NCI-H524 (cell line): ENCODE measurements at places on chromosomes 11 and 22.
A peak's percentile ranks its signal among the peaks of the same experiment; 100 is the strongest.

DNA sequence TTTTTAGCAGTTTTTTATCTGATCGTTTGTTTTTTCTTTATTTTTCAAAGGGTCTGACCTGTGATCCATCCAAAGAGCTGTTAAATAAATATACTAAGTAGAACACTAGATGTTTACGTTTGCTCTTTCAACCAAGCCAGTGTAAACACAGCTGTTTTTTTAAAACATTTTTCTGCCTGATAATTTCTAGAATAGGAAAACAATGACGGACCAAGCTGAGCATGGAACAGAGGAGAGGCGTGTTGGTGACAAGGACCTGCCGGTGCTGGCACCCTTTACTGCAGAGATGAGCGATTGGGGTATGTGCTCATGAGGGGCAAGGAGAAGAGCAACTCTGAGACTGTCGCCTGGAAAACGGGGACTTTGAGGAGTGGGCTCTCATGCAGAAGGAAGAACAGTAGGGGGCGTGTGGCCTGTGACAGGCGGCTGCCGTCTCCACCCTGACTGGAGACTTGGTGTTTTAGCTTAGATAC lies 28.6 kb upstream of the PANX2 start:
- peak; percentile 17 for DNase-seq

DNA sequence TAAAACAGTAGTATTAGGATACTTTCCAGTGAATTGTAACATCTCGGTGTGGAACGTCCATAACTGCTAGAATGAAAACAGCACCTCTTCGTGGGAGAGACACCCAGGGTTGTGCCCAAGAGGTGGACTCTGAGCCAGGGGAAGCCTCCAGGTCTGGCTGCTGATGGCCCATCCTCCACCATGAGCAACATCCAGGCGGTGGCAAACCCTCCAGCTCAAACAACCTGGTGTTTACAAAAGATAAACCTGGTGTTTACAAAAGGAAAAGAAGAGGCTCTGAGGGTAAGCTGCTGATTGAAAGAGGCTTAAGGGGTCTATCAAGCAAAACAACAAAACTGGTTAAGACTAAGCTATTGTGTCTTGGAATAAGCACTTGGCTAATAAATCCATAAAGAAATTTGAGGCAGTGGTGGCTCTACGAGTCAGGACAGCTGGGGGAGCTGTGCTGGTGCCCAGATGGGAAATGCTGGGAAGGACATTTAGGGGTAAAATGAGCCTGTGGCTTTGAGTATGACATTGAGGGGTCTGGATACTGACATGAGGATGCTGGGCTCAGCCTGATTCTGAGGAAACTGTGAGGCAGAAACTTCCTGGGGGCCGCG lies 909.0 kb downstream of the BRD1 start:
- peak; percentile 62 for DNase-seq

- no peak for DNase-seq
These were observed 3.8 kb downstream of the SCN4B start for GRCh38 chr11:118148856-118149255.

- DNase-seq = no peak
These were observed 71.8 kb upstream of the APOA1 start for GRCh38 chr11:116909245-116909644.

DNA sequence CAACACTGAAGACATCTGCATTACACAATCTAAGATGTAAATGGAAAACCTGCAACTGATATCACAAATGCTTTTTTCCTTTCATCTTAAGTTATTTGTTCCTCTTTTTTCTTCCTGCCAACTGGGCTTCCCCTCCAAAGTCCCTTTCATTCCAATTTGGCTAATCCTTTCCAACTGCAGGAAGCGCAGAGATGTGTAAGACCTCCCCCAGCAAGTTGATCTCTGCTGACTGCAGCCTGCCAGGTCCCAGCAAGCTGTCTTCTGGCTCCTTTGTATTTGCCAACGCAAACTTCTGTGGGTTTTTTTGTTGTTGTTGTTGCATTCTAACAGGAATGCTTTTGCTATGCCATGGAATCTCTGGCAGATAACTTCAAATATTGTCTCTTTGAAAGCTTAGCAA lies 38.5 kb upstream of the LRRC4C start:
- DNase-seq = no peak

DNA sequence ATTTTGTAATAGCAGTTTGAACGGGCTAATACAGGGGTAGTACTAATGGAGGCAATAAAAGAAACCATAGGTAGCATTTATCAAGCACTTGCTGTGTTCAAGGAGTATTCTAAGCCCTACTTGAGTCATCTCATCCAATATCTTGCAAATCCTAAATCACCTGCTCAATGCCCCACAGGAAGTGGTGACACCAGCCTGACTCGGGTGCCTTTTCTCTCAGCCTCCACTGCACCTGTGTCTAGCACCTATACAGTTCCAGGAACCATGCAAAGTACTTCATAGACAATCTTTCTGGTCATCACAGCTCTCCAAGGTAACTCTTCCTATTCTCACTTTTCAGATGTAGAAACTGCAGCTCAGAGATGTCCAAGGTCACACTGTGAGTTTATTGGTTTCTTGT lies 98.0 kb downstream of the PRR5L start:
- DNase-seq = no peak

DNA sequence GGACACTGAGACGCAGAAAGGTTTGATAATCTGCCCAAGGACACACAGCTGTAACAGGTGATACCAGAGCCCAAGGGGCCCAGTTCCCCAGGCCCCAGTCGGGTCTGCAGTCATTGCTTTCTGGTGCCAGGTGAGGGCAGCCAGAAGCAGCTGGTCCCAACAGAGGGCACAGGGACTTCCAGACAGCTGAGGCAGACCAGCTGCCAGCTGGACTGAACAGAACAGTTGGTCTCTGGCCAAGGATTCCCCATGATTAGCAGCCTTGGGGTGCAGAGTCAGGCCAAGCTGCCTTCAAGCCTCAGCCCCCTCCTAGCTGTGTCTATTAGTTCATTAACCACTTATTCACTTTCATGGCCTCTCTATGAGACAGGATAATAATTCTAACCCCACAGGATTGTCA lies 105.6 kb downstream of the RRAS2 start:
- DNase-seq = peak; percentile 45

GRCh38 chr11:95652002-95652472 lies 137.5 kb downstream of the FAM76B start:
- DNase-seq = peak; percentile 45

- DNase-seq = peak; percentile 84
These were observed at the start of gene ADAMTS15 for GRCh38 chr11:130448416-130449309. Gene ADAMTS15, plus strand, starts transcription at chr11:130448645. Its CDS starts 329 bp downstream, at chr11:130448974.

GRCh38 chr22:24489011-24489410 lies 6.1 kb upstream of the UPB1 start:
- DNase-seq = no peak

- DNase-seq = no peak
These were observed 5.8 kb upstream of the NECTIN1 start for GRCh38 chr11:119734788-119735187.
